ENCODE measurements at places on chromosomes 7 and 10.

GRCh38 chr10:71969929-71970328, 5.7 kb downstream of the CHST3 start:
- no peak for DNase-seq

DNA sequence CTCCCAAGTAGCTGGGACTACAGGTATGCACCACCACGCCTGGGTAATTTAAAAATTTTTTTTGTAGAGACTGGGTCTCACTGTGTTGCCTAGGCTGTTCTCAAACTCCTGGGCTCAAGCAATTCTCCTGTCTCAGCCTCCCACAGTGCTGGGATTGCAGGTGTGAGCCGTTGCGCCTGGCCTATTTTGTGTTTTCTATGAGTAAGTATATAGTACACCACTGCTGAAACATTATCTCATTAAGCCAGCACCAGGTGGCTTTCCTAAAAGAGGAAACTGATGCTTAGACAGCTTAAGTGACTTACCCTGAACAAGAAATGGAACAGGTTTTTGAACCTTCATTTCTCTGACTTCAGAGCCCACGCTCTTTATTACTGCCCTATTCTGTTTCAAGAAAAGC, 7.8 kb upstream of the PTPN12 start:
- DNase-seq: no peak

GRCh38 chr7:32037650-32038198, 32.5 kb downstream of the PDE1C start:
- no peak for DNase-seq

- no peak for DNase-seq
Observed at GRCh38 chr7:12765431-12766100, 78.1 kb downstream of the ARL4A start.

- no peak for DNase-seq
Observed at GRCh38 chr10:71711052-71711623, 8.4 kb downstream of the C10orf105 start.

DNA sequence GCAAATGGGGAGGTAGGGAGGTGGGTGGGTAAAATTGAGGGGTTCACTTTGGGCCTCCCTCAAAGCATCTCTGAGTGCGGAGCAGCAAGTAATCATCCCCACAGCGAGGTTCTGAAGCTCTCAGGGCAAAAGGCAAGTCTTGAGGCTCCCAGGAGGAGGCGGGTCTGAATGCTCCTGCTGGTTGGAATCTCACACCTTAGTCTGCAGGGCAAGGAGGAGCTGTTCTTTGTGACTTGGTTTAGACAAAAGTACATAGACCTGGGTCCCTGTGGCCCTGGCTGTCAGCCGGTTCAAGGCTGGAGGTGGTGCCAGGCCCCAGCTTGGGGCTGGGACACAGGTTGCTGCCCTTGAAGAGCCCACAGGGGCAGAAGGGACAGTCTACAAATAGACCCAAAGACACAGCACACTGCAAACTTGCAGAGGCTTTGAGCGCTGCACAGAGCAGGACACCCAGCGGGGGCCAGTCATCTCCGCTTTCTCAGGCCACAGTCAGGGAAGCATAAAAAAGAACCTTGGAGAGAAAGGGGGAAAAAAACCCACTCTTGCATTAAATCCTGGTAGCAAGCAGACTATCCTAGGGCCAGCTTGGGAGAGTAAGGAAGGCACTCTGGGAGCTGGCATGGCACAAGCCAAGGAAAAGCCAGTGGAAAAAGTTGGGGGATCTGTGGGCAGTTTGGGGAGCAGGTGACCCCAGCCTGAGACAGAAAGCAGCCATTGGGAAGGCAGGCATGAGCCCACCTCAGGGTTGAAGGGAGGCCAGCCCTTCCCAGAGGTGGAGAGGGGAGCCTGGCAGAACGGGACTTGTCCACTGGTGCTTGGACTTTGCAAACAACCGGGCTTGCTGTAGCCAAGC, 926 bp upstream of the C10orf71 start:
- DNase-seq: no peak

DNA sequence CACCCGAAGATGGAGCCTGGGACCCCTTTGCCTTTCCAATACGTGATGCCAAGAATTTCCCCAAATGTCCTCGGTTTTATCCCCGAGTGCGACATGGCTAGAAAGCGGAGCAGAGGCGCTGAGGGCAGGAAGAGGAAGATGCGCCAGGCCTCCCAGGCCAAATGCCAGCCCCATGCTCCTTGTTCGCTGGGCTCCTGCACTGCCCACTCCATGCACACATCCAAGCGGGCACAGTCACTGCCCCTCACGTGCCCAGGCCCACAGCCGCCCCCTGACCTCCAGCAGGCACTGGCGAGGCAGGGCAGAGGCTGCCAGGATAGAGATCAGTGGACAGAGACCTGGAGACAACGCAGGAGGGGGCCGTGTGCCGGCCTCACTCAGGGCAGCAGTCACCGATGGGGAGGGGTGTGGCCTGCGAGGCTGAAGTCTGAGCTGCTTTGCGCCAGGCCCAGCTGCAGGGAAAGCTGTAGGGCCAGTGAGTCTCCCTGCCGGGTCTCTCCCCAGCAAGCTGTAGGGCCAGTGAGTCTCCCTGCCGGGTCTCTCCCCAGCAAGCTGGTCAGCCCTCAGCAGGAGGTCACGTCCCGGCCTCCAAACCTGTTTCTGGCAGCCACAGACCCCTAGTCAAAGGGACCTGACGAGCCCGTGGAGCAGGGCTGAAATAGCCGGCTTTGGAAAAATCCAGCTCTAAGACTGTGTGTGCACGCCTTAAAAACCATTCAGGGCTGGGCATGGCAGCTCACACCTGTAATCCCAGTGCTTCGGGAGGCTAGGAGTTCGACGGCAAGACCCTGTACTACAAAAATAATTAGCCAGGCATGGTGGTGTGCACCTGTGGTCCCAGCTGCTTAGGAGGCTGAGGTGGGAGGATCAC, 100.6 kb upstream of the DIP2C start:
- DNase-seq: no peak

- peak; percentile 40 for DNase-seq
Observed at GRCh38 chr7:23469150-23469960, 936 bp downstream of the IGF2BP3 start.

DNA sequence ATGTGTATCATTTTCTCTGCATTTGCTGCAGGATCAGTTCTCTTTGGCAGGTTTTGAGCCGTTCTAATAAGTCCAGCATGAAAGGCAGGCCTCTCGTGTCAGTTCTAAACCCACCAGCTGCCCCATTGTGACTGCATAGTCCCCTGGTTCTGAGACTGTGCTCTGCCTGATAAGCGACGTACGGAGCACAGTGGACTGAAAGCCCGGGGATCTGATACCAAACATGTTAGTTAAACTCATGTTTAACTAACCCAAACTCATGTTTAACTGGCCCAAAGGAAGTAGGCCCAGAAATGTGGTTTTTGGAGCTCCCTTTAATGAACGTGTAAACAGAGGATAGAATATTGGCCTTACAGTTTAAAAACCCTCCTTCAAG, 98.0 kb upstream of the PDCD4 start:
- DNase-seq: no peak

GRCh38 chr7:20331910-20332813, 1.5 kb downstream of the ITGB8 start:
- no peak for DNase-seq
